Fibroblast of mammary gland (primary cell): ENCODE measurements at places on chromosomes 5 and 9.

DNA sequence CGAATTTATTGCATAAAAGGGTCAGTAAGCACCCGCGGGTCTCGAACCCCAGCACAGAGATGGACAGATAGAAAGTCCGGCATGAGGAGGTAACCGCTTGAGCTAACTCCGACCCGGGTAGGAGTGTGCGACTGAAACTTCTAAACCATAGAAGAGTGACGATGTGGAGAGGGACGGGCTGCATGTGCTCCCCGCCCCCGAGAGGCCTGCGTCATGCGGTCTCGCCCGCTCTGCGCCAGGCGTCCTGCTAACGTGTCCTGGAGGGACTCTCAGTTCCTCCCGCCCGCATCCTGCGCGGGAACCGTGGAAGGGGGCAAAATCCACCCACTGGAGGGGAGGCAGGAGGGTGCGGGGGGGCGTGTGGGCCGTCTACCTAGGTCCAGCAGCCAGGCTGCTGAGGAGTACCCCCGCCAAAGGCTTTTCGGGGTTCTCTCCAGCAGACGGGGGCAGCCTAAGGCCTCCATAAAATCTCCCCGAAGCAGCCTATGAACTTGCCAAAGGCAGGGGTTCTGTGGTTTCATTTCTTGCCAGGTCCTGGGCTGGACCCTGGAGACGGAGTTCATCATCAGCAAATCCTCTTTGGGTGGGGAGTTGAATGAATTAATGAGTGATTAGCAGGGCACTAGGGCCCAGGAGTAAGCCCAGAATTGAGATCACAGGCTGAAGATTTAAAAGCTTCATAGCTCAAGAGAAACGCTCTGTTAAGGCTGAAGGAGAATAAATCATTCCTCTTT, 51.9 kb downstream of the TGFBI start:
- peak; percentile 95 for DNase-seq

DNA sequence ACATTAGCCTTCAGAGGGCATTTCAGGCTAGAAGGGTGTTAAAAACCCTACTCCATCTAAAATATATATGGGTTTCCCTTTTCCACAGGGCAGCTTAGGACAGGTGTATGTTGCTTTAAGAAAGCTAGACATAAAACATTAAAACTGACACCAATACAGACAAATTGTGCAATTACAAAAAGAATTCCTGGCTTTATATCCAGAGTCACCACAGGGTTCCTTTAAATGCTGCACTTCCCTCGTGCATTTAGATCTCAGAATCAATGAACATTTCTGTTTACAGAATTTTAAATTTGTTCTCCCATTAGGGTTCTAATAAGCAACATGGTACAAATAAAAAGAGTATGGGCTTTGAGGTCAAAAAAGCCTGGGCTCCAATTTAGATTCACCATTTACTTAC, 170.2 kb downstream of the MAPKAP1 start:
- DNase-seq: no peak

- no peak for DNase-seq
Measured at GRCh38 chr5:94778299-94778698, 159.8 kb downstream of the SLF1 start.

- peak; percentile 45 for DNase-seq
Measured at GRCh38 chr5:14672484-14673394, 8.2 kb downstream of the OTULIN start.

GRCh38 chr5:96690861-96691260, 28.7 kb downstream of the CAST start:
- DNase-seq: no peak

DNA sequence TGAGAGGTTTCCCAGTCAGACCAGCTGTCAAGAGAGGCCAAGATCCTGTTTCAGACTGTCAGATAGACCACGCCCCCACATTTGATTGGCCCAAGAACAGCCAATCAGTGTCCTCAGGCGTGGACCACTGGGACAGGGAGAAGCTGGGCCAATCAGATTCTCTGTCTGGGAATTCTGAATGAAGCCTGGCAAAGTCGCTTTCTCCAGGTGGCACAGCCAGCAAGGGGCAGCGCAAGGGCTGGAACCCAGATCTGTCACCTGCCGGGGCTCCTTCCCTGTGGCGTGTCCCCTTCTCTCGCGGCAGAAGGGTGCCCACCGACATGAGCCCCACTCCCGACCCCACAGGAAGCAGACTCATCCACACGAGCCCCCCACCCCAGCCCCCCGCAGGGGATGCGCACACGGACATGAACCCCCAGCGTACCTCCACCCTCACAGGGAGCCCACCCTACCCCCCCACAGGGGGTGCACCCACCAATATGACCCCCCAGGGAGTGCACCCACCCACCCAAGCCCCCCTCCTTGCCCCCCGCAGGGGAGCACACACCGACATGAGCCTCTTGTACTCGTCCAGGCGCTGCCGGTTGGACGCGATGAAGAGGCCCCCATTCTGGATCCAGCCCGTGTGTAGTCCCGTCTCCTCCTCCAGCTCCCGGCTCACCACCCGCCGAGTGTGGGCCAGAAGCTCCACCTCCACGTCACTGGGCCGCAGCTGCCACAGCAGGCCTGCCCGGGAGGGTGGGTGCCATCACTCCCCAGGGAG, 6.1 kb downstream of the SARDH start:
- peak; percentile 50 for DNase-seq

GRCh38 chr5:40743771-40744170, 12.0 kb downstream of the TTC33 start:
- DNase-seq: peak; percentile 19

DNA sequence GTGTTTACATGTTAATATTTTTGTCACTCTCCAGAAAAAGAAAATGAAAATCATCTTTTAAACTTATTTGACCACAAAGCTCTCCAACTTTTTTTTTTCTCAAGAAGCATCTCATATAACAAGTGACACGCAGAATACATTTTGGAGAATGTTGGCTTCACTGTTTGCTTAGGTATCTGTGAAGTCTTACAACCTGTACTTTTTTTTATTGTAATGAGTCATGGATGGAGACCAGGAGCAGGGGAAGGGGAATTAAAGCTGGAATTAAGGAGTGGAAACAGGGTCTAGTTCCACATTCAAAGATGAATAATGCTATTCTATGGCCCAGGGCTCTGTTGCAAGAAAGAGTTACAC, 211.9 kb downstream of the MAN2A1 start:
- no peak for DNase-seq

DNA sequence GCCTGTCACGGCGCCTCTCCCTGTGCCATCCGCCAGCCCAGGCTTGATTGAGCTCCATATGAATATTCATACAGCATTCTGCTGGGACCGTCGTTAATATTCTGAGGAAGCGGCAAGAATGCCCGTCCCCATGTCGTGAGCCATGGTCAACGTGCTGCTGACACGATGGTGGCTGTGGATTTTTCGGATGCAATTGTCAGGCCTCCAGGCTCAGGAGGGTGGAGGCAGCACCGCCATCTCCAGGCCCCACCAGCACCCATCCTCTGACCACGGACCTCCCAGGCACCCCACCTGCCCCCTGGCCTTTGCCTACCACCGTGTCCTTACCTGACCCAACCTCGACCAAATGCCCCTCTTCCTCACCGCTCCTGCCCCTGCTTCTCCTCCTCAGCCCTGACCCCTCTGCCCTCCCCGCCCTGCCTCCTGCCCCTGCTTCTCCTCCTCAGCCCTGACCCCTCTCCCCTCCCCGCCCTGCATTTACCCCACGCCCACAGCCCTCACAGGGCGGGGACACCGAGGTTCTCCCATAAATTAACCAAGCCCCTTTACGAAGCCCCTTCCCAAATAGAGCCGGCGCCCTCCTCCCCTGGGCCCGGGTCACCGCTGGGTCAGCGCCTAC, 9.9 kb downstream of the TMEM250 start:
- no peak for DNase-seq

- DNase-seq: peak; percentile 51
Measured at GRCh38 chr5:75265731-75266130, 29.1 kb upstream of the ANKRD31 start.

DNA sequence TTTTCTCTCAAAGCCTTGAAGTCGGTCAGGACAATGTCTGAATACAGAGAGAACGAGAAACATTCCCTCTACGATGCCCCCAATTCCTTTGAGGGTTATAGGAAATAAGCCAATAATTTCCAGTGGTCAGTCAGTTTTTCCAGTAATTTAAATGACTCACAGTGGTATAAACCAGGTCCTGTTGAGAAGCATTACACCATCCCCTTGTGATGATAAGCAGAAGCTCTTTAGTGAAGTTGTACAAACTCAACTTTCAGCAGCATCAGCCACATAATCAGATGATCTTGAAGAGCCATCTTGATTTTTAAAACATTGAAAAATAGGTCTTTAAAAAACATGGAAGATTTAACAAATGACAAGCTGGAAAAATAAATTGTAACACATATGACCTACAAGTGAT, 173.9 kb upstream of the ZNF462 start:
- peak; percentile 82 for DNase-seq

DNA sequence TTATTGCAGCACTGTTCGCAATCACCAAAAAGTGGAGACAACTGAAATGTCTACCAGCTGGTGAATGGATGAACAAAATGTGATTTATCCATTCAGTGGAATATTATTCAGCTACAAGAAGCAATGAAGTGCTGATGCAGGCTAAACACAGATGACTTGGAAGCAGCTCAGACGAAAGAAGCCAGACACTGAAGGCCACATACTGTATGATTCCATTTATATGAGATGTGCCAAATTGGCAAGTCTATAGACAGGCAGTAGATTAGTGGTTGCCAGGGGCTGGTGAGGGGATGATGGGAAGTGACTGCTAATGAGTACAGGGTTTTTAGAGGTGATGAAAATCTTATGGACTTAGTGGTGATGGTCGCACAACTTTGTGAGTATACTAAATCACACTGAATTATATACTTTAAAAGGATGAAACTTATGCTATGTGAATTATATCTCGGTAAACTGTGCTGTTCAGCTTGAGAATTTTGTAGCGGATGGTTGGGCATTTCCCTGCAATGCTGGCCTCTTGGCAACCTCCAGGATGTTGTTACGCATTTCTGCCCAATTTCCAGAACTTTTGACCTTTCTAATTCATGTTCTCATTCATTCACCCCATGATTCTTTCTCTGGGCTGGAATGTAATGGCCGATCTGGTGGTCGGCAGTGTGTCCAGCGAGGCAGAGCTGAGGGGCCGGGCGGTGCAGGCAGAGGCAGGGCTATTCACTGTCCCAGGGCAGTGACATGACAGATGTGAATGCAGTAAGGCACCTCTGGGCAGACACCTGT, 22.0 kb upstream of the WNK2 start:
- DNase-seq: no peak

DNA sequence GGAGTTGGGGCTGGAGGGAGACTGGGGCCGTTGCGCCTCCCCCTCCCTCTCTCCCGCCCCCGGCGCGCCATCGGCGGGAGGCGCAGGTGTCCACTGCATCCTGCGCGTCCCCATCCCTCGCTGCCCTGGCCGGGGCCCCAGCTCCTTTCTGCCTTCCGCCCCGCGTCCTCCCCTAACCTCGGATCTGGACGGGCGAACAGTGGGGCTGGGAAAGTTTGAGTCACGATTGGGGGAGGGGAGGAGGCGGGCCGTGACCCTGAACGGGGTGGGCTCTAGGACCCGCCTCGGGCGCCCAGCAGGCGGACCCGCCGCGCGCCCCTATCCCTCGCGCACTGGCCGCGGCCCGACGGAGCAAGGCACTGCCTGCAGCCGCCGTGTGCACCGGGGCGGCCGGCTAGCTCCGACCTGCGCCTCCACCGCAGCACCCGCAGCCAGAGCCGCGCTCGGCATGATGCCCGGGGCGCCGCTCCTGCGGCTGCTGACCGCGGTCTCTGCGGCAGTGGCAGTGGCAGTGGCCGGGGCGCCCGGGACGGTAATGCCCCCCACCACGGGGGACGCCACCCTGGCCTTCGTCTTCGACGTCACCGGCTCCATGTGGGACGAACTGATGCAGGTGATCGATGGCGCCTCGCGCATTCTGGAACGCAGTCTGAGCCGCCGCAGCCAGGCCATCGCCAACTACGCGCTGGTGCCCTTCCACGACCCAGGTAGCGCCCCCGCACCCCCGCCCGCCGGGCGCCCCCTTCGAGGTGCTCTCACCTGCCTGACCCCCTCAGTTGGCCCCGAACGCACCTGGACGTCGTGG, at the start of gene HMCN2:
TSS of gene HMCN2 (plus strand) at position 330 of the 805 bp plus-strand sequence. CDS start at position 449, 119 bp downstream.
- DNase-seq: no peak

DNA sequence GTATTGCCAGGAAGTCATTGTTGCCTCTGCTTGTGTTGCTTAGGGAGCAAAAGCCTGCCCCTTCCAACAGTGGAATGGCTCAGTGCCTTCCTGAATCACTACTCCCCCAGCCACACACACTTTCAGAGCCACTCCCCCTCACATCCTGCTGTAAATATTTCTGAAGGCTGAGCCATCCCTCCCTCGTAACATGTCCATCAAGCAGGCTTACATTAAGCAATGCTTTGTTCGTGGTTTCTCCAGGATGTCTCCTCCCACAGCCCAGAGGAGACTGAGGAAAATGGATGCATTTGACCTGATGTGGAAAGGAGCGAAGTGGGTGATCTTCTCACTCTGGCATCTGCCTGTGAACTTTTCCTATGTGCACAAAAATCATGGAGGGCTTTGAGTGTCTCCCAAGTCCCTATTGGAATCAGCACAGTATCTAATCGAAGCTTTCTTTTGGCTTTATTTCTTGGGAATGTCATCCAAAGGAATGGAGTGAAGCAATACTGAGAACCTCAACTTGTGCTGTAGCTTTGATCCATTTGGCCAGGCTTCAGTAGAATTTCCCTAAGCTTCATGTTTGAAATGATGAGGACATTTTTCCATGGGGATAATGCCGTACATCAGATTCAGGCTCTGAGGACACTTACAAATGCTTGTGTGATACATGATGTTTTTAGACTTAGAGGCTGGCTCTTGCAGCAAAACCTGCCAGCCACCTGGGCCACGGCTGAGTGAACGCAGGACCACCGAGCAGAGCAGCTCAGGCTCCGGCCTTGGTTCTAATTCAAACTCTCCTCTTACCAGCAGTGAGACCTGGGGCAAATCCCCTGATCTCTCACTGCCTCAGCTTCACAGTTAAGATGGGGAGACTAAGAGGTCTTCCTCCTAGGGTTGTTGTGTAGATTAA, 389.1 kb downstream of the ENC1 start:
- DNase-seq: peak; percentile 96

DNA sequence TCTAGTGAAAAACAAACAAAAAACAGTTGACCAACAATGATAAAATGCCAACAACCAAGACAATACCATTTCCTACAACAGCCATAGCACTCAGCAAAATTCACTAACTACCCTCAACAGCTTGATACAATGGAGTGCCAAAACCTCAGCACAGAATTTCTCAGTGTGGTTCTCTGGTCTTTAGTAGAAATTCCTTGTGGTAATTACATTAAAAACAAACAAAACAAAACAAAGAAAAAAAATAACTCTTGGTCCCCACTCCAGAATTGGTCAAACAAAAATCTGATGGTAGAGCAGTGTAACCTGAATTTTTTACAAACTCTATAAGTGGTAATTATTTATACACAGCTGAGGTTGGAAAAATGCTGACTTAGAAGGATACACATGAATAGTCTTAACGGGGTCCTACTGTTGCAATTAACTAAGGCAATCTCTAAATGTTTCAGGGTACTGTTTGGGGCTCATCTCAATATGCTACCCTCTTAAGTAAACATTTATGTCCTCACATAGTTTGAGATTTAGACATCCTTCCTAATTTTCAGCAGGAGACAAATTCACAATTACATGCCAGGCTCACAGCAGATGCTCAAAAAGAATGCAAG, 13.8 kb downstream of the CSNK1A1 start:
- no peak for DNase-seq

DNA sequence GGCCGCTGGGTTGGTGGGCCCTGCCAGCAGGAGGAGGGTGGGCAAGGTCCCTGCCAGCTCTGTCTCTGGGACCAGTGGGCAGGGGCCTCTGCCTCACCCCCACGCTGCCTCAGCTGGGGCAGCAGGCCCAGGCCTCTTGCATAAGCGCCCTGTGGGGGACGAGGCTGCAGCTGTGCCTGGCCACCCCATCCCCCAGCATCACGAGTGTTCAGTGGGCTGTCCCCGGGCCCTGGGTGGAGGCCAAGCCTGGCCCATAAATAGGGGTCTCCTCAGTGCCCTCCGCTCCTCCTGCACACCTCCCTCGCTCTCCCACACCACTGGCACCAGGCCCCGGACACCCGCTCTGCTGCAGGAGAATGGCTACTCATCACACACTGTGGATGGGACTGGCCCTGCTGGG, at the start of gene PTGDS:
TSS of gene PTGDS (plus strand) at position 282 of the 400 bp plus-strand sequence. CDS start at position 357, 75 bp downstream.
- peak; percentile 21 for DNase-seq
